ENCODE measurements at places on chromosomes 1 and 21.
A peak's percentile ranks its signal among the peaks of the same experiment; 100 is the strongest.

DNA sequence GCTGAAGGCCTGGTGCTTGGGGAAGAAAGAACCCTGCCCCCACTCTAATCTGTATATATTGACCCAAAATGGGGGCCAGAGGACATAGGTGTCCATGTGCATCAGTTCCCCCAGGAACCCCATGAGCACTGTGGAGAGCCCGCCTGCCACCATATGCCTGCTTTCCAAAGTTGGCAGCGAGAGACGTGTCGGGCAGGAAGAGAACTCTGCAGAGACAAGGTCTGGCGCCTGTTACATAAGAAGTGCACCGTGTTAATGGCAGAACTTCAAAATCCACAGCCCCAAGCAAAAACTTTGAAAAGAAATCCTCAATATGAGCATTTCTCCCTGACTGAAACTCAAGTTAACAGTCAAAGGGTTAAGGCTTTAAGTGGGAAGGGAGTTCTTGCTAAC lies 8.0 kb downstream of the CTNNBIP1 start:
- no peaks in the 10 kb centered on the region for H3K36me3 ChIP-seq
- H3K27me3 ChIP-seq = no peaks in the 10 kb centered on the region
- H3K4me1 ChIP-seq = peaks cover 6% of the 10 kb centered on the region

GRCh38 chr21:17257784-17258183 lies 255.1 kb upstream of the CXADR start:
- H3K36me3 ChIP-seq = no peaks in the 10 kb centered on the region
- no peaks in the 10 kb centered on the region for H3K4me1 ChIP-seq
- H3K4me3 ChIP-seq = no peak overlapping the region
- no peak overlapping the region for H3K27ac ChIP-seq
- no peaks in the 10 kb centered on the region for H3K27me3 ChIP-seq

- DNase-seq = no peak
- H3K36me3 ChIP-seq = peaks cover 23% of the 10 kb centered on the region
- no peak overlapping the region for H3K4me3 ChIP-seq
- H3K27me3 ChIP-seq = no peaks in the 10 kb centered on the region
Observed at GRCh38 chr1:180288940-180289339, 58.9 kb downstream of the LHX4 start.

- no peak for DNase-seq
- H3K27ac ChIP-seq = no peak overlapping the region
- no peak overlapping the region for H3K4me3 ChIP-seq
- no peaks in the 10 kb centered on the region for H3K27me3 ChIP-seq
Observed at GRCh38 chr1:98975113-98975512, 29.5 kb downstream of the PLPPR5 start.

- peak overlapping the region; percentile 25 for H3K4me3 ChIP-seq
- peak overlapping the region; percentile 69 for H3K27ac ChIP-seq
- H3K27me3 ChIP-seq = no peaks in the 10 kb centered on the region
- DNase-seq = no peak
- peaks cover 7% of the 10 kb centered on the region for H3K36me3 ChIP-seq
Observed at GRCh38 chr1:230970432-230970831, 8.2 kb downstream of the TTC13 start.

DNA sequence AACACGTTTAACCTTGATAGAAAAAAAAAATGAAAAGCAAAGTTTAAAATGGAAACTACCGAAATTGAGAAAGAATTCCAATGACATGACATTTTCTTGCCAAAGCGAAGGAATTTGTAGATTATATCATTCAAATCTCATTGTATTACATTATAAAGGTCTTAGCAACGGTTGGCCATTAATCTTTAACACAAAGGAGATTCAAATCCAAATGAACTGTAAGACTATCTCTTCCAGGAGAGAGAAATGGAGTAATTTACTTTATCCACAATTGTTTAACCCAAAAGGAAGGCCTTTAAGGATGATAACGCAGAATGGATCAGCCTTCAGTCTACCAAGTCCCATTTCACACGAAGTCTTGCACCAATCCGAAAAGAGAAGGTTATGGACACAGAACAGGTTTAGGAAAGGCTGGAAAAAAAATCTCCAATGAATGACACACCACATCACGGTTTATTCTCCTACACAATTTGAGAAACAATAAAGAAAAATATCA lies 1.5 kb downstream of the ENAH start:
- H3K27me3 ChIP-seq = peaks cover 45% of the 10 kb centered on the region
- no peak overlapping the region for H3K27ac ChIP-seq
- H3K4me1 ChIP-seq = peaks cover 13% of the 10 kb centered on the region
- peak overlapping the region; percentile 92 for H3K4me3 ChIP-seq
- DNase-seq = no peak

GRCh38 chr1:2623571-2624337 lies 9.1 kb downstream of the MMEL1 start:
- peaks cover 56% of the 10 kb centered on the region for H3K27me3 ChIP-seq
- DNase-seq = no peak
- no peak overlapping the region for H3K4me3 ChIP-seq

DNA sequence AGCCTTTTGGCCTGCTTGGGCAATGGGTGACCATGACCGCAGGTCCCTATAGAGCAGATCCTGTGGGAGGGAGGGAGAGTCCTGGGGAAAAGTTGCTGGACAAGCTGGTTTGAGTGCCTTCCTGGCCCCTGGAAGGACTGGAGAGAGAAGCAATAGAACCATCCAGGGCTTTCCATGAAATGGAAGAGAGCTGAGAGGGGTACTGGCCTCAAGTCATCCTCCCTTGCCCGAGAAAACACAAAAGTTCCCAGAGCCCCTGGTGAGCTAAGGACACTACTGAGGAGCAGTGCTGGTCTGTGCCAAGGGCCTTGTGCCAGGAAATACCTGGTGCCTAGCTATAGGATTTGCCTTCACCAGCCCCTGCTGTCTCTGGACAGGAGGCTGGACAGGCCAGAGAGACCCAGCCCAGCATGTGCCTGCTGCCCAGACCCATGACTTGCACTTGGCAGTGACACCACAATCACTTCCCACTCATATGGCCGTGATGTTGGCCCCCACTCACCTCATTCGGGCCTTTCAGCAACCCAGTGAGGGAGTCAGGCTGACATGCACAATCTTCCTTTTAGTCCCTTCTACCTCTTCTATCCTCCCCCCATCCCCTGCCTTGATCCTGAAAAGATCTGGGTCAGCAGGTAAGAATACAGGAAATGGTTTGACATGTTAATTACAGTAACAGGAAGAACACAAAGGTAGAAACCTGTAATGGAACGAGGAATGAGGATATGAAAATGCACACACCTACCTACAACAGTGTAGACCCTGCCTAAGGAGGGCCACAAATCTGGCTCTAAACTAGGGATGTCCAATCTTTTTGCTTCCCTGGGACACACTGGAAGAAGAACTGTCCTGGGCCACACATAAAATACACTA lies 7.0 kb downstream of the SH3BP5L start:
- peak overlapping the region; percentile 80 for H3K27ac ChIP-seq
- H3K4me1 ChIP-seq = peaks cover 51% of the 10 kb centered on the region
- no peak for DNase-seq

DNA sequence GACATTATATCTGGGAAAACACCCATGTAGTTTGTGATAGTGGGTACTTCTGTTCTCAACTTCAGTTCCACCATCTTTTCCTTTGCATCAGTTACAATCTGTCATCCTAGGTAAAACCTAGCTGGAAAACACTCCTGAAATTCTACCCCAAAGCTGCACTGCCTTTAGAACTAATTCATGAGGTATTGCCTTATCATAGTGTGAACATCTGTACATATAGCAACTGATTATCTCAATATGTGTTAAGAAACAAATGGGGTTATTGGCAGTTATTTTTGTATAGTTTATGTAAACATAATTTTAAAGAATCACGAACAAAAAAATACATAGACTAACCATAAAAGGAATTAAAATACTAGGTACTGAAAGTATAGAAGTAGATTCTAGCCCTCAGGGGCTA lies 6.4 kb upstream of the NEK7 start:
- H3K4me1 ChIP-seq = no peaks in the 10 kb centered on the region
- H3K36me3 ChIP-seq = no peaks in the 10 kb centered on the region
- no peaks in the 10 kb centered on the region for H3K27me3 ChIP-seq
- no peak overlapping the region for H3K4me3 ChIP-seq

DNA sequence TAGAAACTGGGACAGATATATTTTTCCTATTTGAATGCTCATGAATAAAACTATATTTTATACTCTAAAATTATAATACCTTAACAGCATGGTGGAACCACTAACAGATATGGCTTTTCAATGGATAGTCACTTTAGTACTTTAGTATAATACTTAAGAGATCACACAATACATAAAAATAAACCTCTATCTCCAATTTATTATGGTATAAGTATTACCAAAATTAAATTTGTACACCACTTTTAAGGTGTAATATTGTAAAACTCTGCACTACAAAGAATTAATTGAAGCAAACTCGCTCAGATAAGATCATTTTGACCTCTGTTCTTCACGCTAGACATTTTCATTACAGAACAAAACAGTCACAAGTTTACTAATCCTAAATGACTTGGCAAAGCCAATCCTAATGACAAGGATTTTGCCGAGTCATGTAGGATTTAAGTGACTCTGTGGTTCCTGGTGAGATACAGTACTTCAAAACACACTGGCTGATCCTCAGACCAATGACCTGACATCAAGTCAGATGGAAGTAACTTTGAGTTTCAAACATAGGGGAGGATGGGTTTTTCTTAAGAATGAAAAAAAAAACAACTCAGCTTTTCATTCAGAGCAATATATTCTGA lies 200.6 kb downstream of the SMYD3 start:
- H3K4me1 ChIP-seq = no peaks in the 10 kb centered on the region
- H3K4me3 ChIP-seq = no peak overlapping the region
- no peaks in the 10 kb centered on the region for H3K36me3 ChIP-seq

DNA sequence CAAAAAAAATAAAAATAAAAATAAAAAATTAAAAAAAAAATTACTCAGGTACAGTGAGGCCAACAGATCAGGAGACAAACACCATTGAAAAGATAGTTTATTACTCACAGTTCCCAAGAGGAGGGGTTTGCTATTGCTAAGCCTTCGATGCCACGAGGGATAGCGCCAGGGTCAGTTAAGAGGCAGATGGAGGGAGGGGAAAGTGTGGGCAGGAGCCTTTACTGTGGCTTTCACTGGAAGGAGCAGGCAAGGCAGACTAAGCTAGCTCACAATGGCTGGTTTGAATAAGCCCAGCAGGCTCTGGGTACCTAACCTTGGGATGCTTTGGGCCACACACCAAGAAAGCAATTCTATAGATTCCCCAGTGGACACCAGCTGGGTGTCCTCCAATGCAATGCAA lies 12.7 kb upstream of the RNF187 start:
- DNase-seq = no peak
- no peak overlapping the region for H3K27ac ChIP-seq
- H3K27me3 ChIP-seq = no peaks in the 10 kb centered on the region
- H3K4me3 ChIP-seq = no peak overlapping the region
- H3K36me3 ChIP-seq = peaks cover 8% of the 10 kb centered on the region
- peaks cover 25% of the 10 kb centered on the region for H3K4me1 ChIP-seq

DNA sequence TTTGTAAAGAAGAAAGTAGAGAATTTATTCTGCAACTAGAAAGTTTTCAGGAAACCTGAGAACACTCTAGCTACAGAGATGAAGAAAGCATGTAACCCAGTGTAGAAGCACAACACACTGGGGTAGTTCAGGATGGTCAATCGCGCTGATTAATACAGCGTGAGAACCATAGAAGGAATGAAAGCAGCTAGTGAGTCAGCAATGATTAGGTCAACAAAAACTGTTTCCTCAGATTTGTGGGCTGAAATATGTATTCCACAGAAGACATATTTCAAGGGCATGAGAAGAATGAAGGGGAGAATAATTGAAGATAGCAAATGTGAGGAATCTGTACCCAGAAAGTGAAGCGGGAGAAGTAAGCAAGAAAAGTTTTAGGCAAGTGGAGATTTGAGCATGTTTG lies 97.8 kb upstream of the ADGRL2 start:
- H3K4me3 ChIP-seq = no peak overlapping the region
- no peaks in the 10 kb centered on the region for H3K36me3 ChIP-seq
- no peak for DNase-seq

DNA sequence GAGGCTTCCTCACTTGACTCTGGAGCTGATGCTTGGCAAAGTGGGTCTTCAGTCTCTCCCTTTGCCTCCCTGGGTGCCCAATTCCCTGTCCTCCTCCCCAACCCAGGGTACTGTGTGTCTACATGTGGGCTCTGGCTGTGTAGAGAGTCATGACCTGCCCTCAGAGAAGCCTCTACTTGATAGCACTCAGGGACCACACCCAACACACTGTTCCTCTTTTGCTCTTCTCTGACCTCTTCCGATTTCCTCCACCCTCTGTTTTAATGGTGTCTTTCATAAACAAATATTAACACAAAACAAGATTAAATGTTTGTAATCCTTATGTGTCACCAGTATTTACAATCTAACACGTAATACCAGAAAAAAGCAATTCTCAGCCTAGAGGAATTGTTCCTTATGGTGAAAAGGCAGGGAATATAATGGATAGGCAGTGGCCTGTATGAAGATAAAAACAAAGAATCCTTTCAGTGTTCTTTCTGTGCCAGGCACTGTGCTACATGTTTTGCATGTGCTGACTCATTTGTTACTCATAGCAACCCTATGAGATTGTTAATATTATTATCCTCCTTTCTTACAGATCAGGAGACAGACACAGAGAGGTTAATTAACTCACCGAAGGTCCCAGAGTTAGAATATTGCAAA lies 58.2 kb downstream of the HSD3B1 start:
- H3K4me3 ChIP-seq = no peak overlapping the region
- H3K36me3 ChIP-seq = no peaks in the 10 kb centered on the region
- H3K27me3 ChIP-seq = peaks cover 12% of the 10 kb centered on the region
- no peak for DNase-seq

- H3K36me3 ChIP-seq = no peaks in the 10 kb centered on the region
- no peak for DNase-seq
- H3K4me3 ChIP-seq = no peak overlapping the region
- H3K27me3 ChIP-seq = no peaks in the 10 kb centered on the region
- H3K27ac ChIP-seq = no peak overlapping the region
- no peaks in the 10 kb centered on the region for H3K4me1 ChIP-seq
Observed at GRCh38 chr1:58013237-58013636, 533.3 kb downstream of the OMA1 start.

DNA sequence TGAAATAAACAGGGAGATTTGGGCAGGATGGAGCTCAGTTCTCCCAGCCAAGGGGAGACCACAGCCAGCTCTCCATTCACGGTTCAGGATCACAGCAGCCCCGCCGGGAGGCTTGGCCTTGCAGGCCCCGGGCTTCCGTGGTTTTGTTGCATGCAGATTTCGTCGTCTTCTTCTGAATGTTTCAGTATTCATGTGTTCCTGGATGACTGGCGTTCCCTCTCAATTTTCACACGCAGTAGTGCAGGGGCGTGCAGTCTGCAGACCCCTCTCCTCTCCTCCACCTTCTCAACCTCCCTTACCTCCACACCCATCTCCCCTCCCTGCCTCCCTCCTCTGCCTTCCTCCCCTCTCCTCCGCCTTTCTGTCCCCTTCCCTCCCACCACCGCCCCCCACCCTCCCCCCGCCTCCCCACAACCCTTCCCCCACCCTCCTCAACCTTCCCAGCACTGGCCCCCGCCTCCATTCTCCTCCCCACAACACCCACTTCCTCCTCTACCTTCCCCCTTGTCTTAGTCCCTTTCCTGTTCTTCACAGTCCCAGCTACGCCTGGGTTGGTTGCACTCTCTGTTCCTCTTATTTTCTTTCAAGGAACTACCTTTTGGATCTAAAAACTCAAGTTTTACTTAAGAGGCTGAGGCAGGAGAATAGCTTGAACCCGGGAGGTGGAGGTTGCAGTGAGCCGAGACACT lies 8.4 kb upstream of the SLC19A1 start:
- peak overlapping the region; percentile 70 for H3K4me3 ChIP-seq
- H3K27ac ChIP-seq = peak overlapping the region; percentile 93
- no peaks in the 10 kb centered on the region for H3K27me3 ChIP-seq
- peaks cover 4% of the 10 kb centered on the region for H3K36me3 ChIP-seq
- peaks cover 27% of the 10 kb centered on the region for H3K4me1 ChIP-seq

Data from effector memory CD8-positive, alpha-beta T cell (primary cell).